ENCODE measurements at places on chromosomes 6 and 20.

- DNase-seq: no peak
Observed at GRCh38 chr6:44715188-44715587, 327.7 kb downstream of the CDC5L start.

GRCh38 chr20:18851629-18852028 lies 38.0 kb downstream of the SCP2D1 start:
- DNase-seq: no peak

GRCh38 chr20:49256261-49256660 lies 21.6 kb downstream of the ZNFX1 start:
- DNase-seq: no peak

DNA sequence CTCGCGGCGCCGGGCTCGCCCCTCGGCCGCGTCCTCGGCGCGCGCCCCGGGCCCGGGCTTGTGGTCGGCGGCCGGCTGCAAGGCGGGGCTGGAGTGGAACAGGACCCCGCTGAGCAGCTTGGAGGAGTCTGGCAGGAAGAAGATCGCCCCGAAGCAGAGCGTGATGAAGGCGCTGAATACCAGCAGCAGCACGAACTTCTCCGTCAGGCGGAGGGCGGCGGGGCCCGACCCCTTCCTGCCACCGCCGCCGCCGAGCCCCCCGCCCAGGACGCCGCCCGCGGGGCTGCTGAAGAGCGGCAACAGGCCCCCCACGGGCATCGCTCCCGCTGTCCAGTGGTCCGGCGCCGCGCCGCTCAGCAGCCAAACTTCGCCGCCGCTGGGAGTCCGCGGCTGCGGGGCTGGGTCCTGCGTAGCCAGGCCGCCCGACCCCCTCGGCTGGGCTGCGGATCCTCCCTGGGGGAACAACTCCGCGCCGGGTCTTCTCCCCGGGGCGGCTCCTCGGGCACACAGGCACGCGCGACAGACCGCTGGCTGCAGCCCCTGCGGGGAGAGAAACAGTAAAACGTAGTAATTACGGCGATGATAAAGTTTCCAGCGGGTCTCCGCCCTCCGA lies 707 bp downstream of the MAN1A1 start:
- DNase-seq: no peak

GRCh38 chr6:68777956-68778355 lies 142.9 kb downstream of the ADGRB3 start:
- peak; percentile 15 for DNase-seq

GRCh38 chr6:158939255-158940159 lies 60.5 kb downstream of the RSPH3 start:
- no peak for DNase-seq

DNA sequence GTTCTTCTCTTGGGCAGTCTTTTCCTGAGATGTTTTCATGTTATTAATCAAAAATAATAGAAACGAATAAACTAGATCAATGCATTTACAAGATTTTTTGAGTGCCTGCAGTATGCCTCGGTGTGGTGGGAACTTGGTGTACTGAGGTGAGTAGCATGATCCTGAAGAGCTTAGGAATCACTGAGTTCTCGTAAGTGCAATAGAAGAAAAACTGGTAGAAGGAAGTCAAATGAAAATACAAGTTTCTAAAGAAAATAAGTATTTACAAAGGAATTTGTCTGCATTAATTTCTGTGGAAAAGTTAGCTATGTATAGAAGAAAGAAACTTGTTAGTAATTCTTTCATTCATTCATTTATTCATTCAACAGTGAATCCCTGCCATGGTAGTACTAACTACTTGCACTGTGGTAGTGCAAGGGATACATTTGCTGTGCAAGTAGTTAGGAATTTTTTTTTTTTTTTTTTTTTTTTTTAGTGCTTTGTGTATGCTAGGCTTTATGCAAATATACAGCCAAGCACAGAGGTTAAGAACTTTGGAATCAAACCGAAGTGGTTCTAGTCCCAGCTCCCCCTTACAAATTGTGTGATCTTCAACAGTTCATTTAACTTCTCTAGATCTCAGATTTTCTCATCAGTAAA lies 13.9 kb downstream of the NT5E start:
- DNase-seq: no peak

DNA sequence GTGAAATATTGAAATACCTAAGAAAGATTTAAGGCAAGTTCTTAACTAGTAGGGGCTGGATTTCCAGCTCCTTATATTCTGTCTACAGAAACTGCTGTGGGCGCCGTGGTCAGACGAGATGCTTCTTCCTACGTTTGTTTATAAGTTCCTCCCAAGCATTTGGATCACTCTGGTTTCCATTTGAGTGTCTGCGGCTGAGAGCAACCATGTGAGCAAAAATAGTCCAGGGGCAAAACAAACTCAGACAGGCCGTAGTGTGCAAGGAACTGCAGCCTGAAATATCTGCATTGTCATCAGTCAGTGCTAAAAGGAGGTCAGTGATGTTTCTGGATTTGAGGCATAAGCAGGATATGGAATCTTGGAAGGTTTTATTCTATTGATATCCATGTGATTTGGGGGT lies 485.9 kb upstream of the JAG1 start:
- no peak for DNase-seq

DNA sequence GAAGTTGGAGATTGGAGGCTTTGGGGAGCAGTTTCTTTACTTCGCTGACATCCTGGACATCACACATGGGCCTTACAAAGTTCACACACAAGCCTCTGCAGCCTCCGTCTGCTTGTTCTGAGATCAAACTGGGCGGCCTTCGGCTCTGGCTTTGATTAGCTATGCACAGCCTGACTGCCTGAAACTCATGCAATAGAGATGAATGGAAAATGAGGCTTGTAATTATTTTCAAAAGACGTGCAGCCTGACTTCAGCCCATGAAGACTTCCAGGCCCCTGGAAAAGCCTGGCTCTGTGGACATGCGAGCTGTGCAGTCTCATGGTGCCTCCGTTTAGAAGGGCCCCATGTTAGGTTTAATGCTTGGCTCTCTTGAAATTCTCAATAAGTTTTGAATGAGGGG lies 480.5 kb upstream of the SULF2 start:
- no peak for DNase-seq

DNA sequence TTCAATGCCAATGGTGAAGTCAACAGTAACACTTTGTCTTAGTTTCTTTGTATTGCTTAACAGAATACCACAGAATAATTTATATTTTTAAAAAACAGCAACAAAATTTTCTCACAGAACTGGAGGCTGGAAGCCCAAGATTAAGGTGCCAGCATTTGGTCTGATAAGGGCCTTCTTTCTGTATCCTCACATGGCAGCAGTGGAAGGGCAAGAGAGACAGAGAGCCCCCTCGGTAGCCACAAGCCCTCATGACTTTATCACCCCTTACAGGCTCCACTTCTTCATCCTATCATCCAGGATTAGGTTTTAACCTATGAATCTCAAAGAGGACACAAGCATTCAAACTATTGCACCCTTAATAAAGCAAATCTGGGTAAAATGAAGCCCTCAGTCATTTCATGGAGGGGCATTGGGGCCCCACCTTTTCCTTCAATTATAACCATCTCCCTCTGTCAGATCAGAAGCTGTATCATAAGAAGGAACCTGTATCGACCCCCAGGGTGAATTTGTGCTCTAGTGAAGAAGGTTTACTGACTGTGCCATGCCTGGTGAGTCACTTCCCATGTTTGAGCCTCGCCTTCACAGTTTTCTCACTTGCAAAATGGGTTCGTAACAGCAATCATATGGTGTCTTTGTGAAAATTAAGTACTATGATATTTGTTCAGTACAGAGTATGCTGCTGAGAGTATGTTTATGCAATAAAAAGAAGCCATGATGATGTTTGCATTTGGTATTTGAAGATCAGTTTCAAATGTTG lies 178.2 kb downstream of the LRFN2 start:
- no peak for DNase-seq

DNA sequence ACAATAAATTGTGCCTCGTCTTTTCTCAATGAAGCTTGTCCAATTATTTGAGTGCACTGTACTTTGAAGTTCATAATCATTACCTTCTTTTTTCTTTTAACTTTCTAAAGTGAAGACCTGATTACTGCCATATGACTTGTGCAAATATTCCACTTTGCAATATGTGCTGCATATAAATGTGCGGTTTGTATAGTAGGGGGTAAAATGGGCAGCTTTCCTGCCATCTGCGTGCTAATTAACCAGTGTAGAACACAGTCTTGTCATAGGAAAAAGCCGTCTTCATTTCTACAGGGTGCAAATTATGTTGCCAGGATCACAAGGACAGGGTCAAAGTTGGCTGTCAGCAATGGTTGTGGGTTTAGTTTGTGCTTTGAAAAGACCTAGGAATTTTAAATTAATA lies 397.0 kb downstream of the NKAIN2 start:
- no peak for DNase-seq

DNA sequence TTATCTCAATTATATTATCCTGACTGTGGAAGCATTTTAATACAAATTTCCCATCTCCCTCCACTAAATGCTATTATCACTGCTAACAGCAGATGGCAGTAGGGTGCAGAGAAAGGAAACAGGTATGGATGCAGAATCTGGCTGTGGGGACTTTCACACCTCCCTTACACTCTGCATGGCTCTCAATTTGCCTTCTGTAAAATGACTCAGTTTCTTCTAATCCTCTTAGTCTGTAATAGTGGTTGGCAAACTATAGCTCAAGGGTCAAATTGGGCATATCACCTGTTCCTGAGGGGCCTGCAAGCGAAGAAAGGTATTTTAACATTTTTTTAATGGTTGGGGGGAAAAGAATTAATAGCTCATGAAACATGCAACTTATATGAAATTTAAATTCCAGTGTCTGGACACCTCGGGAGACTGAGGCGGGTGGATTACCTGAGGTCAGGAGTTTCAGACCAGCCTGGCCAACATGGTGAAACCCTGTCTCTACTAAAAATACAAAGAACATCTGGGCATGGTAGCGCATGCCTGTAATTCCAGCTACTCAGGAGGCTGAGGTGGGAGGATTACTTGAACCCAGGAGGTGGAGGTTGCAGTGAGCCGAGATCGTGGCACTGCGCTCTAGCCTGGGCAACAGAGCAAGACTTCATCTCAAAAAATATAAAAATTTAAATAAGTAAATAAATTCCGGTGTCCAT lies 83.5 kb downstream of the ZMYND8 start:
- peak; percentile 66 for DNase-seq

- DNase-seq: no peak
Observed at GRCh38 chr6:164532198-164533044, 777.0 kb downstream of the C6orf118 start.

DNA sequence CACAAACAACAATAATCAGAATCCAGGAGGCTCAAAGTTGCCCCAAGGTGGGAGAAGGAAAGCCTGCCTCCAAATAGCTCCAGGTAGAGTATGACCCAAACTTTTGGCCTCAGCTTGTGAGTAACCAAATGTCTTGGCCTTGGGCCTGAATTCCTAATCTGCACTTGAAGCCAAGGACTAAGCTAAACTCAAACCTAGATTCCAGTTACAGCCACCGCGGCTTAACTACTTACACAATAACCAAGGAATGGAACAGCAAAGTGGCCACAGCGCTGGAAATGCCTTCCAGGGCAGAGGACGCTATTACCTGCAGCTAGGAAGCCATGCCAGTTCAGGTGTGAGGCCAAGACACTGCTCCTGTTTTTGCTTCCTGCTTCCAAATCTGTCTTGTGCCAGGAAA lies 4.6 kb downstream of the NINL start:
- peak; percentile 55 for DNase-seq

- no peak for DNase-seq
Observed at GRCh38 chr6:41546866-41547798, 951 bp downstream of the FOXP4 start.

GRCh38 chr20:8021541-8022269 lies 2.1 kb upstream of the TMX4 start:
- no peak for DNase-seq

- DNase-seq: no peak
Observed at GRCh38 chr6:90729057-90729456, 142.2 kb upstream of the MAP3K7 start.

- DNase-seq: no peak
Observed at GRCh38 chr6:159213405-159213804, 44.2 kb downstream of the FNDC1 start.

- no peak for DNase-seq
Observed at GRCh38 chr20:46050444-46050843, 21.4 kb downstream of the SLC12A5 start.

- no peak for DNase-seq
Observed at GRCh38 chr6:13433709-13434121, 53.7 kb downstream of the GFOD1 start.

DNA sequence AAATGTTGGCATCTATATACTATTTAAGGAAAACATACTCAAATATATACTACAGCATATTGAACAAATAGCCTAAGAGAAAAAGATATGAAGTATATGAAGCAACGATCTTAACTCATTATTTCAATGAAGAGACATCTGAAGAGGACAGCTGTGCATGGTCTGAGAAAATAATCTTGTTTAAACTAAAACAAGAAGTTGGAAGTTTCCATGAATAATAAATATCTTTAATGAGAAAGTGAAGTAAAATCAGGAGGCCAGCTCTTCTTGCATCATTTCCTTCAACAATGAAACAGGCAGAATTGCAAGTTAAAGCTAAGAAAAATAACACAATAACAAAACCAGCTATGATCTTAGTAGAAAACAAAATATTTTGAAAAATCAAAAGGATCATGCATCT lies 1265.4 kb upstream of the MAP3K7 start:
- DNase-seq: no peak

- DNase-seq: no peak
Observed at GRCh38 chr6:146426516-146426915, 117.1 kb upstream of the RAB32 start.

DNA sequence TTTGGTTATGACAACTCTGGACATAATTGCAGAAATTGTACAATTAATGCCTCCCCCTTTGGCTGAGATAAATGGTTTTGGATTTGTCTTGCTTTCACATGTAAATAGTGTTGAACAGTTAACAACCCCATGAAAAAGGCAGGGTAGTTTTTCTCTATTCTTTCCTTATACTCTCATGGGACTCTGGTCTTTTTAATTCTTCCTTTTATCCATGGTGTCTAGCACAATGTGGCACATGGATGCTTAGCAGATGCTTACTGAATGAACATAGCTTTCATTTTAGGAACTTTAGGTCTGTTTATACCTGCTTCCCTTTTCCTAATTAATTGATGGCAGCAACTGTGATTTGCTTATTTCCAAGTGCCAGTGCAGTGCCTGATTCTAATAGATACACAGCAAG lies 75.6 kb downstream of the NCOA3 start:
- DNase-seq: no peak

GRCh38 chr20:36441027-36441414 lies 100.3 kb upstream of the MYL9 start:
- DNase-seq: no peak

- DNase-seq: peak; percentile 61
Observed at GRCh38 chr20:49982346-49983122, at the start of gene SNAI1. Gene SNAI1 (plus strand): TSS chr20:49982980. CDS start chr20:49983060, 80 bp downstream.

- no peak for DNase-seq
Observed at GRCh38 chr6:48087448-48087847, 23.5 kb downstream of the PTCHD4 start.
